ENCODE measurements at places on chromosomes 7 and 10. TPM values are rescaled to one million over a fixed set of nuclear protein-coding genes. Genes with fewer than 3 reads are reported as not detected.

SYT15B gene
- total RNA-seq: not detected

TAS2R4 gene
- total RNA-seq: 0.79 TPM

DENND11 gene
- 9.6 TPM for total RNA-seq

FAM25G gene
- total RNA-seq: not detected

TAS2R41 gene
- total RNA-seq: not detected

AKR1B15 gene
- total RNA-seq: not detected

DTX2 gene
- total RNA-seq: 3.0 TPM

GFRA1 gene
- total RNA-seq: under 0.01 TPM

MCMBP gene
- 27.6 TPM for total RNA-seq

SGMS1 gene
- 50.9 TPM for total RNA-seq

LIPF gene
- not detected for total RNA-seq

C10orf53 gene
- total RNA-seq: not detected

MGAM2 gene
- total RNA-seq: not detected

SPDYE1 gene
- under 0.01 TPM for total RNA-seq

EPHB6 gene
- total RNA-seq: under 0.01 TPM

SPDYE5 gene
- not detected for total RNA-seq

PNLIPRP2 gene
- not detected for total RNA-seq

AGR3 gene
- total RNA-seq: not detected

CD36 gene
- total RNA-seq: 1.0 TPM

CXCL12 gene
- 54.7 TPM for total RNA-seq

ABCB4 gene
- total RNA-seq: 6.8 TPM

HOXA9 gene
- not detected for total RNA-seq

DLX6 gene
- not detected for total RNA-seq

GHRHR gene
- total RNA-seq: not detected

GLI3 gene
- 4.9 TPM for total RNA-seq

RNF148 gene
- total RNA-seq: 0.26 TPM

TAS2R3 gene
- 1.3 TPM for total RNA-seq

PON3 gene
- total RNA-seq: under 0.01 TPM

MAP3K8 gene
- 6.9 TPM for total RNA-seq

All from bronchial smooth muscle cell (primary cell).